ENCODE measurements at places on chromosomes 5 and 9. TPM values are rescaled to one million over a fixed set of nuclear protein-coding genes. Genes with fewer than 3 reads are reported as not detected.

GRCh38 chr9:78004478-78005229, 27.0 kb downstream of the GNAQ start:
- no peaks in the 10 kb centered on the region for H3K27me3 ChIP-seq
- no peaks in the 10 kb centered on the region for H3K36me3 ChIP-seq
- H3K4me1 ChIP-seq = peaks cover 53% of the 10 kb centered on the region
- H3K27ac ChIP-seq = peak overlapping the region; percentile 56
- H3K4me3 ChIP-seq = no peak overlapping the region

- no peaks in the 10 kb centered on the region for H3K36me3 ChIP-seq
- no peak overlapping the region for H3K27ac ChIP-seq
- no peaks in the 10 kb centered on the region for H3K4me1 ChIP-seq
- H3K27me3 ChIP-seq = no peaks in the 10 kb centered on the region
- H3K4me3 ChIP-seq = no peak overlapping the region
- DNase-seq = no peak
These were observed 692.4 kb downstream of the MTRR start for GRCh38 chr5:8561224-8561840.

DNA sequence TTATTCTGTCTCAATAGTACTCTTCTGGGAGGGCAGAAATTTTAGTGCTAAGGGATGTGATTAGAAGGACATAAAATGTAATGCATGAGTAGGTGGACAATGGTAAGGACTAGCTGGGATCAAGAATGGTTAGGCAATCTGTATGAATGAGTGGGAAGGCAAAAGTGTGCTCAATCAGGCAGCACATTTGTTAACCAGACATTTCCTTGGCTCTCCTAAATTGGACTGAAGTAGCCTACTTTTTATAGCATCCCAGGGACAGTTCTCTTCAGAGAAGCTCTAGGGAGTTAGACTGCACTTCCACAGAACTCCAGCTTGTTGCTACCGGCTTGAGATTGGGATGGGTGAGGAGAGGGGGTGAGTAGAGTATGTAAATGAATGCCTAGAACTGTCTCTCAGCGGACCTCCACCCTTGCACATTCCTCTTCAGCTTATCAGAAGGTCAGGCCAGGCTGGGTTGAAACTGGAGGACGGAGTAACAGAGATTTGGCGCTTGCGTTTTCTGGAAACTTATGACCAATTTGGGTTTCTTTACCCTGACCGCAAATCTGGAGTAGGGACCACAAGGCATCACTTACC, 19.0 kb upstream of the ARL14EPL start:
- H3K4me3 ChIP-seq = no peak overlapping the region
- H3K36me3 ChIP-seq = no peaks in the 10 kb centered on the region
- H3K27me3 ChIP-seq = no peaks in the 10 kb centered on the region
- no peak overlapping the region for H3K27ac ChIP-seq
- no peaks in the 10 kb centered on the region for H3K4me1 ChIP-seq
- DNase-seq = no peak

- no peaks in the 10 kb centered on the region for H3K36me3 ChIP-seq
- DNase-seq = no peak
- peaks cover 6% of the 10 kb centered on the region for H3K4me1 ChIP-seq
- no peak overlapping the region for H3K4me3 ChIP-seq
These were observed 4.9 kb downstream of the TRAF1 start for GRCh38 chr9:120921661-120922181.

- no peak overlapping the region for H3K27ac ChIP-seq
- no peak for DNase-seq
- no peaks in the 10 kb centered on the region for H3K4me1 ChIP-seq
- H3K4me3 ChIP-seq = no peak overlapping the region
- H3K36me3 ChIP-seq = no peaks in the 10 kb centered on the region
- H3K27me3 ChIP-seq = no peaks in the 10 kb centered on the region
These were observed 27.5 kb downstream of the FSD1L start for GRCh38 chr9:105475302-105475701.

The NKD2 gene
- total RNA-seq = 0.09 TPM

The CCL28 gene
- total RNA-seq = 1.0 TPM

GRCh38 chr9:116843863-116844620, 156.9 kb downstream of the TRIM32 start:
- H3K4me3 ChIP-seq = no peak overlapping the region
- no peak for DNase-seq
- H3K4me1 ChIP-seq = no peaks in the 10 kb centered on the region
- peaks cover 7% of the 10 kb centered on the region for H3K27me3 ChIP-seq
- H3K36me3 ChIP-seq = no peaks in the 10 kb centered on the region

DNA sequence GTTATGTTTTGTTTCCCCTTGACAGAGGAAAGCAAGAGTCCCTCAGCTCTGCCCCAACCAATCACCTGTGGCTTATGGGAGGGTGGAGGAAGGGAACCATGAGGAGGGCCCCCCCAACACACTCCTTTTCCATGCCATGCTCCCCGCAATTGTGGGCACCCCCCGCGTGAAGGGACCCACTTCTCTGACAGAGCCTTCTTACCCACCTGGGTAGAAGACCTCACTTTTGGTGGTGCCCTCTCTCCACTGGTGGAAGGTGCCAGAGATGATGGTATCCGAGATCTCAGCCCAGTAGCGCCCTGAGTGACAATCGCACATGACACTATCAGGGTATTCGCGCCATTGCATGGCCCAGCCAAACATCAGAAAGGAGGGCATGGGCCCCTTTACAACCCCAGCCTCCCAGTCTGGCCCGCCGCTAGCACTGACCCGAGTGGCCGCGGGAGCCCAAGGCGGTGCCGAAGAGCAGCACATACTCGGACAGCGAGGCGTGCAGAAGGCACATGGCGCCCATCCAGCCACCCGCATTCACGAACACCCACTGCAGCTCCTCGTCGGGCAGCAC, 714 bp downstream of the SIGMAR1 start:
- no peak for DNase-seq
- H3K27me3 ChIP-seq = no peaks in the 10 kb centered on the region
- peaks cover 62% of the 10 kb centered on the region for H3K4me1 ChIP-seq
- no peaks in the 10 kb centered on the region for H3K36me3 ChIP-seq

GRCh38 chr5:82106756-82107155, 134.9 kb downstream of the ATG10 start:
- no peak for DNase-seq
- H3K36me3 ChIP-seq = no peaks in the 10 kb centered on the region
- no peaks in the 10 kb centered on the region for H3K4me1 ChIP-seq
- no peak overlapping the region for H3K27ac ChIP-seq
- no peaks in the 10 kb centered on the region for H3K27me3 ChIP-seq

The IL31RA gene
- total RNA-seq = not detected

DNA sequence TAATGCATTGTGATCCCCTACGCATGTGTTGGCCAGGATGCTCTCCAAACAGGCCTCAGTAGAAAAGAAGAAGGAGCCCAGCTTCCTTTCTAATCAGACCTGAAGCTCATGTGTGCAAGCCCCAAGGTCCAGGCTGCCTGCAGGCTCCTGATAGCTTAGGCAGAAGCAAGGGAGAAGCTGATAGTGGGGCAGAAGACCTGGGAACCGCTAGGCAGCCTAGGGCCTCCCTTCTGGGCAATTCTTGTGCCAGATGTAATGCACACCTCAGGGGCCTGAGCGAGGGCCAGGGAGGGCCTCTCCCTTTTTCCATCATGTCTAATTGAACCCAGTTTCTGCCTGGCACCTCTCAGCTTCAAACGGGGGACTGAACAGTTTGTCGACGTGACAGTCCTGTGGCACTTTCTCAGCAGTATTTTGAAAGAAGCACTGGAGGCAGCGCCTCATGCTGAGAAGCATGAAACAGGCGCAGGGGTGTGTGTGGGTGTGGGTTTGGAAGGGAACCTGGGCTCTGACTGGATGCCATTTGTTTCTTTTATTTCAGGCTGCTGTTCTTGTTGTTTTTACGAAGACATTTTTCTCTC, 212.8 kb downstream of the PIK3R1 start:
- no peaks in the 10 kb centered on the region for H3K36me3 ChIP-seq
- no peak overlapping the region for H3K27ac ChIP-seq
- H3K4me3 ChIP-seq = no peak overlapping the region
- H3K4me1 ChIP-seq = no peaks in the 10 kb centered on the region
- H3K27me3 ChIP-seq = no peaks in the 10 kb centered on the region
- peak; percentile 78 for DNase-seq

GRCh38 chr5:90747175-90747574, 188.6 kb downstream of the ADGRV1 start:
- no peaks in the 10 kb centered on the region for H3K4me1 ChIP-seq
- no peak overlapping the region for H3K27ac ChIP-seq
- H3K4me3 ChIP-seq = no peak overlapping the region
- no peak for DNase-seq
- H3K27me3 ChIP-seq = peaks cover 2% of the 10 kb centered on the region

The PCDHGA7 gene
- 0.19 TPM for total RNA-seq

- no peaks in the 10 kb centered on the region for H3K27me3 ChIP-seq
- no peaks in the 10 kb centered on the region for H3K36me3 ChIP-seq
- peaks cover 41% of the 10 kb centered on the region for H3K4me1 ChIP-seq
- peak overlapping the region; percentile 36 for H3K27ac ChIP-seq
These were observed 272.6 kb downstream of the FANCC start for GRCh38 chr9:95044731-95045508.

- H3K27me3 ChIP-seq = no peaks in the 10 kb centered on the region
- DNase-seq = no peak
- no peaks in the 10 kb centered on the region for H3K36me3 ChIP-seq
- H3K27ac ChIP-seq = no peak overlapping the region
- H3K4me3 ChIP-seq = no peak overlapping the region
These were observed 401.3 kb downstream of the ENC1 start for GRCh38 chr5:74239261-74239660.

DNA sequence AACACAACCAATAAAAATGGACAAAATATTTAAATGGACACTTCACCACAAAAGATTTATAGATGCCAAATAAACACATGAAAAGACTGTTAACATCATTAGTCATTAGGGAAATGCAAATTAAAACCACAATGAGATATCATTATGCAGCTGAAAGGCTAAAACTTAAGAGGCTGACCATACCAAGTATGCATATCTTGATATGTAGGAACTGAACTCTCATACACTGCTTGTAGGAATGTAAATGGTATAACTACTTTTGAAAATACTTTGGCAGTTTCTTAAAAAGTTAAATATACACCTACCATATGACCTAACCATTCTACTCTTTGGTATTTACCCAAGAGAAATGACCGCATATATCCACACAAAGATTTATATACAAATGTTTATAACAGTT, 13.6 kb upstream of the ADAMTS12 start:
- H3K27me3 ChIP-seq = no peaks in the 10 kb centered on the region
- no peak for DNase-seq
- no peak overlapping the region for H3K27ac ChIP-seq
- no peaks in the 10 kb centered on the region for H3K36me3 ChIP-seq
- H3K4me1 ChIP-seq = no peaks in the 10 kb centered on the region

- no peaks in the 10 kb centered on the region for H3K27me3 ChIP-seq
- H3K36me3 ChIP-seq = peaks cover 58% of the 10 kb centered on the region
- no peak for DNase-seq
- no peaks in the 10 kb centered on the region for H3K4me1 ChIP-seq
- no peak overlapping the region for H3K27ac ChIP-seq
- no peak overlapping the region for H3K4me3 ChIP-seq
These were observed 32.6 kb downstream of the IPPK start for GRCh38 chr9:92637326-92637725.

DNA sequence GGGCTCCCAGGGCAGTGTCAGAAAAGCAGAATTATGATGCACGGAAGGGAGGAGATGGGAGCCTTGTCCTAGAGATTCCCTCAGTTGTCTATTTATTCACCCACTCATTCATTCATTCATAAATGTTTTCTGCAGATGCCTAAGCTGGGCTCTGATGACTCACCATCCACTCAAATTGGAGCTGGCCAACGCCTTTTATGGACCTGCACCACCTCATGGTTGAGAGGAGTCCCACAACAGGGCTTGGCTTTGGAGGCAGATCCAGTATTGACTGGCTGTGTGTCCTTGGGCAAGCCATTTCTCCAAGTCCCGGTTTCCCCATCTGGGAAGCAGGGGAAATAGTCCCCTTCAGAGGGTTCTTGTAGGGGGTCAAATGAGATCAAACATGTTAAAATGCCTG, 227.8 kb downstream of the MELK start:
- no peak for DNase-seq
- H3K4me3 ChIP-seq = no peak overlapping the region
- H3K36me3 ChIP-seq = no peaks in the 10 kb centered on the region
- H3K4me1 ChIP-seq = no peaks in the 10 kb centered on the region
- H3K27me3 ChIP-seq = no peaks in the 10 kb centered on the region

DNA sequence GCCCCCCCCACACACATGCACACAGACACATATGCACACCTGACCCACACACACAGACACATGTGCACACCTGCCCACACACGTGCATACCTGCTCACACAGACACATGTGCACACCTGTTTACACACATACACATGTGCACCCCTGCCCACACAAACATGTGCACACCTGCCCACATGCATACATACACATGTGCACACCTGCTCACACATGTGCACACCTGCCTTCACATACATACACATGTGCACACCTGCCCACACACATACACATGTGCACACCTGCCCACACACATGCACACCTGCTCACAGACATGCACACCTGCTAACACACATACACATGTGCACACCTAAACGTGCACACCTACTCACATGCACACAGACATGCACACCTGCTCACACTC, 147.0 kb upstream of the FOXD4L5 start:
- no peak overlapping the region for H3K4me3 ChIP-seq
- no peaks in the 10 kb centered on the region for H3K36me3 ChIP-seq
- no peaks in the 10 kb centered on the region for H3K4me1 ChIP-seq
- no peaks in the 10 kb centered on the region for H3K27me3 ChIP-seq
- no peak for DNase-seq
- H3K27ac ChIP-seq = no peak overlapping the region

GRCh38 chr9:76894198-76894597, 11.7 kb downstream of the PRUNE2 start:
- no peak for DNase-seq
- H3K4me3 ChIP-seq = no peak overlapping the region
- no peaks in the 10 kb centered on the region for H3K36me3 ChIP-seq
- no peak overlapping the region for H3K27ac ChIP-seq

DNA sequence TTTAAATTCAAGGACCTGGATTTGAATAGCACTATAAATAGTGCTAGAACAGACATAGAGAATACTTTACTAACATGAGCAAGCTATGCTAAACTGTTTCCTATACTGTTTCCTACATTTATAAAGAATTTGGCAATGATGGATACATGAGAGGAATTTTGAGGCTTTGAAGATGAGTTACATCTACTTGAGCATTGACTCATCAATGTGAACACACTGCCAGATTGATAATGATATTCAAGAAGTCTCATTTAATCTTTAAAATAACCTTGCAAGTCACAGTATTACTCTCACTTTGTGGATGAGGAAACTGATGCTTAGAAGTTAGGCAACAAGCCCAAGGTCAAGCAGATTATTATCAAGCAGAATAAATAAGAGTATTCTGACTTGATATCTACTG, 281.9 kb downstream of the DNAH5 start:
- no peak for DNase-seq
- H3K36me3 ChIP-seq = no peaks in the 10 kb centered on the region
- no peak overlapping the region for H3K4me3 ChIP-seq
- H3K27me3 ChIP-seq = no peaks in the 10 kb centered on the region
- no peak overlapping the region for H3K27ac ChIP-seq

DNA sequence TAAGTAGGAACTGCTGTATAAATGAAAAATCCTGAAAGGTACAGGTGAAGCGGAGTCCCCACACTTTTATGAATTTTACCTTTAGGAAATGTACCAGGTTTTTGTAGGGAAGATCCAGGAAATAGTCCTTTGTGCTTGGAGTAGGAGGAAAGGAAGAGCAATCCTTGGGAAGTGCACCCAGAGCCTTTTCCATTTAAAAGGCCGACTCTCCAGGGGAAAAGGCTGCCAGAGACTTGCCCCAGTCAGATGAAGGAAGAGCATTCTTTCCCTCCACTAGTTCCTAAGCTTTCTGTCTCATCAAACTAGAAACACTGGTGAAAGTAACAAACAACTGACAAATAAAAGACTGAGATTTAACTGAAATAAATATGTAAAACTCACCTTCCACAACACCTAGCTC, 779.4 kb upstream of the CDH6 start:
- no peaks in the 10 kb centered on the region for H3K27me3 ChIP-seq
- no peak for DNase-seq
- H3K27ac ChIP-seq = no peak overlapping the region
- no peak overlapping the region for H3K4me3 ChIP-seq
